ENCODE measurements at places on chromosomes 7 and 10.

- DNase-seq: no peak
Measured at GRCh38 chr7:156603011-156603410, 37.6 kb upstream of the RNF32 start.

GRCh38 chr10:13399752-13400151, 51.7 kb upstream of the SEPHS1 start:
- no peak for DNase-seq

DNA sequence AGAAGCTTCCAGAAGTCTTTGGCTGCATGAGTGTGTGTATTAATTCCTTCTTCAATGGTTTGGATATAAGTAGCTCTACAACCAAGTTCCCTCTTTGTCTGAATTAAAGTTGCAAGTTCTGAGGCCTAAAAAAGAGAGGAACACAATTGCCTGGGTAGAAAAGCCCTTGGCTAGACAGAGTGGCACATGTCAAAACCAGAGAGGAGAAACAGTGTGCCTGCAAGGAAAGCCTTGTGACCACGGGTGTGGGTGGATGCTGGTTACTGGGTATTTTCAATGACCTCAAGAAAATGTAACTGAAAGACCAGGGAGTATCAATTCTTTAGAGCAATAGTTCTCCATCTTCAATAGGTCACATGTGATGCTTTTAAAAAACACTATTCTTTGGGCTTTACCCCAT, 148.3 kb downstream of the SVIL start:
- no peak for DNase-seq

GRCh38 chr7:51619880-51620279, 303.3 kb upstream of the COBL start:
- DNase-seq: no peak

DNA sequence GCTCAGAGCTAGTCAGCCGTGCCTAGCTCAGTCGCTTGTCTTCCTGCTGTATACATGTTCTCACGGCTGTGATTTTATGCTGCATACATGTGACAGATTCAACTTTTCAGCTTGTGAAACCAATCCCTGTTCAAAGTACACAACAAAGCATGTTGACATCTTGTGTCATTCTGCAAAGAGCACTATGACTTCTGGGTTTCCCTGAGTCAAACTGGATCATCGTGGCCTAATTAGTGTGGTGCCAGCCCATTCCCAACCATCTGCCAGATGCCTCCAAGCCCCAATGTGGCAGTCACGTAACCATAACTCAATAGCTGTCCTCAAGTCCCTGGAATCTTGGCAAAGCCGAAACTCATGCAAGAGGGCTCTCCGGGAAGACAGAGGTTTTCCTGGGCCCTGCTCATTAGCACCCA, 144.8 kb downstream of the MYOF start:
- no peak for DNase-seq

DNA sequence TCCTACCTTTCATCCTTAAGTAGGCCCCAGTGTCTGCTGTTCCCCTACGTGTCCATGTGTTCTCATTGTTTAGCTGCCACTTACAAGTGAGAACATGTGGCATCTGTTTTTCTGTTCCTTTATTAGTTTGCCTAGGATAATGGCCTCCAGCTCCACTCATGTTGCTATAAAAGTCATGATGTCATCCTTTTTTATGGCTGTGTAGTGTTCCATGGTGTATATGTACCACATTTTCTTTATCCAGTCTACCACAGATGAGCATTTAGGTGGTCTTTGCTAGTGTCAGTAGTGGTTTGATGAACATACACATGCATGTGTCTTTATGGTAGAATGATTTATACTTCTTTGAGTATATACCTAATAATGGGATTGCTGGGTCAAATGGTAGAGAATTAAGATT, 146.2 kb upstream of the SLC26A5 start:
- no peak for DNase-seq

- no peak for DNase-seq
Measured at GRCh38 chr10:47113907-47114500, 186.0 kb upstream of the GDF10 start.

DNA sequence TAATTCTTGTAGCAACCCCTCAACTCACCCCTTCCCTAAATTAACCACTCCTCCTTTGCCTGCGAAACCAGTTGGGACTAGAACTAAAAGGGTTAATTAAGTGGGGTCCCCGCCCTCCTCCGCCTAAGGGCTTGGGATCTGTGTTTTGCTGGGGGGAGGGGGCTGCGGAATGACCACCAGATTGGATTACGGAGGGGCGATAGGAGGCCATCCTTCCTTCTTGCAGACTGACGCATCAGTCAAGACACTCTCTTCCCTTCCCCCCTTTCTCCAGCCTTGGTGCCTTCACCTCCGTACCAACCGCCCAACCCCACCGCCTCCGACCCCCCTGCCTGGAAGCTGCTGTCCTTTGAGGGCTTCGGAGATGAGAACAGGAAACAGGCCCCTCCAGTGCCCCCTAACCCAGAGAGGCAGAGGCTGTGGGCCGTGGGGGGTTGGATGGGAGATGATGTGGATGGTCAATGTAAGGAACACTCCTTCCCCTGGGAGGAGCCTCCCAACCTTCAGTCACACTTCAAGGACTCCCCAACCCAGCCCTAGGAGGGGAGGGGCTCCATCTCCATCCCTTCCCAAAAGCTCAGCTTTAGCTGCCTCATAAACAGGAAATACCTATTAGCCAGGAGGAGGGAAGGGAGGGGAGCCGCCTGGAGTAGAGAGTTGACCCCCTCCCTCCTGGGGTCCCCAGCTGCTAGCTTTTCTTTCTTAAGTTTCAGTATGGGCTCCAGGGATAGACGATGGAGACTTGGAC, 997 bp upstream of the LDB1 start:
- peak; percentile 67 for DNase-seq

- no peak for DNase-seq
Measured at GRCh38 chr7:140559410-140559809, 80.1 kb upstream of the MKRN1 start.

GRCh38 chr7:129213828-129214227, 11.0 kb upstream of the AHCYL2 start:
- DNase-seq: no peak

DNA sequence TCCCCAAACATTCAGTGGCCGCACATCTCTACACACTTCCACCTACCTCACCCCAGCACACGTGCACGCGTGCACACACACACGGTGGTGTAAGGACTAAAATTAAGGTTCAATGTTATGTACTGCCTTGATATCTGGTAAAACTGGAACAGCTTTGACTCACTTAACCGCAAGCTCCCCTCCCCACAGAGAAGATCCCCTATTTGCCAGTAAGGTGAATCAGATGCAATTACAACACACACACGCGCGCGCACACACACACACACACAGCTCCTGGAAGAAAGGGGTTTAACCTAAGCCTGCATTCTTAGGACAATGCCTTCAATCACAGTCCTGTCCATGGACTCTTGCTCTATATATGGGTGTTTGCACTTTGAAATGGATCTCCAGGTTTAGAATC, 25.5 kb upstream of the VPS41 start:
- no peak for DNase-seq

GRCh38 chr7:35555934-35556333, 139.0 kb downstream of the HERPUD2 start:
- DNase-seq: no peak

GRCh38 chr7:9192969-9193368, 759.6 kb downstream of the NXPH1 start:
- DNase-seq: no peak

DNA sequence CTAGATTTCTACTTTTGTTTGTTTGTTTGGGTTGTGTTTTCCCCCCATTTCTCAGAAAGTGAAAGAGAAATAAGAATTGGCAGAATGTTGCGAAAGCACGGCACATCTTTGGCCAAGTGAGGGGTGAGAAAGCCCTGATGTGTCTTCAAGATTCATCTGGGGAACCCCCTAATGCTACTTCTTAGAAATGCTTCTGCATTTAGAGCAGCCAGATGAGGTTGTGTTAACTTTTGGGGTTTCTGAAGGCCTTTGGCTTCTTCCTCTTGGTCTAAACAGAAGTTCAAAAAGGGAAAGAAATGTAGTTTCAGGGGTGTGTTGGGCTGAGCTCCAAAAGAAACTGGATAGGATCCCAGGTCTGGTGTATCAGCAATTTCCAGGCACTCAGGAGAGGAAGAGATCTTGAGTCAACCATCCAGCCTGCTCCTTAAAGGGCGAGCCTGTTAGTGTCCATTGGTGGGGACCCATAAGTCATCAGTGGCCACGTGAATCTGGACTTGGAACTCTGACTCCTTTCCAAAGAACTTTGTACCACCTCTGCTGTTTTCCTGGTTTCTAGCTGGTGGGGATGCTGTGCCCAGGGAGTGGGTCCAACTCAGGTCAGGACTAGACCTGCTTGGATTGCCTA, 6.5 kb downstream of the DUSP5 start:
- DNase-seq: no peak

DNA sequence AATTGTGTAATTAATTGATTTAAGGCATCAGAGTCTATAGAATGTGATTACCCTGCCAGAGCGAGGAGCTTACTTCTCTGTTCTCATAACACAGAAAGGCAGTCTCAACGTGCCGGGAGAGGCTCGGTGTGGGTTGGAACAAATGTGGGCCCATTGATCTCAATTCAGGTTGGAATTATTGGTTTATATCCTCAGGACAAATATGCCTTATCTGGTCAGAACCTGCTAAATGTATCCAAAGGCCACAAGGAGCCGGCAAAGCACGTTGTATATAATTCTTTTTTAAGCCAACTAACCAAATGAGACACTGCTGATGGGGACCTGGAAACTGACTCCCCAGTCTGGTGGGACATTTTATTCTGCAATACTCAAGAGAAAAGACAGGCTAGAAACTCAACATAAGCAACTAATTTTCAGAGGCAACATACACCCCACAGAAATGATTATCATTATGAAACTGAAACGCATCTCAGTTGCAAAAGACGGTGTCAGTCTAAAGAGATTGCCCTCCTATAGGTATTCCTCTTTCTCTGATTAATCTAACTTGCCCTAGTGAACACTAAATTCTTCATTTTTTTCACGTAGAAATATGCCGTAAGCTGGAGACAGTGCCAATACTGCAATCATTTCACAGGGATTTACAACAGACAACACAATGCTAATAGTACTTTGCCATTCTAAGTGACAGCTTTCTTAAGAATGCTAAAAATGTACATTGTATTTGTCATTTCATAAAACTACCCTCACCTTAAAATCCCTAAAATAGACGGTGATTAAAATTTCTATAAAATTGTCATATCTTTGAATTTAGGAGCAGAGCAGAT, 9.4 kb downstream of the EBF3 start:
- no peak for DNase-seq
